ENCODE measurements at places on chromosomes 11 and 22.
A peak's percentile ranks its signal among the peaks of the same experiment; 100 is the strongest.

- DNase-seq: no peak
These were observed 5.4 kb downstream of the FAM83F start for GRCh38 chr22:40000171-40000570.

GRCh38 chr11:68942751-68943271 is 38.0 kb downstream of the MRGPRD start:
- no peak for DNase-seq

DNA sequence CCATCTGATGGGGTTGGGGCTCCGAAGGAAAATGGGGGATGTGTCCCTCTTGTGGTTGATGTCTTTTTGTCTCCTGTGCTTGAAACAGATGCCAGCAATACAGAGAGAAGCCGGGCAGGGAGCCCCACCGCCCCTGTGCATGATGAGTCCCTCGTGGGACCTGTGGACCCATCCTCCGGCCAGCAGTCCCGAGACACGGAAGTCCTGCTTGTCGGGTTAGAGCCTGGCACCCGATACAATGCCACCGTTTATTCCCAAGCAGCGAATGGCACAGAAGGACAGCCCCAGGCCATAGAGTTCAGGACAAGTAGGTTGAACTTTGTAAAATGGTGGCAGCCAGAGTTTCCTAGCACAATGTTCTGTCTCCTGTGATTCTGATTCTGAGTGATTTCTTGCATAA is 91.7 kb upstream of the OR4B1 start:
- no peak for DNase-seq

- peak; percentile 77 for DNase-seq
These were observed at the start of gene CNIH2 for GRCh38 chr11:66277471-66278362. CNIH2 (plus strand) TSS chr11:66278175; CDS start chr11:66278457, 282 bp downstream.
